ENCODE measurements at places on chromosomes 2 and 18.

GRCh38 chr2:65471409-65471808 lies 39.0 kb upstream of the SPRED2 start:
- DNase-seq, result no peak

DNA sequence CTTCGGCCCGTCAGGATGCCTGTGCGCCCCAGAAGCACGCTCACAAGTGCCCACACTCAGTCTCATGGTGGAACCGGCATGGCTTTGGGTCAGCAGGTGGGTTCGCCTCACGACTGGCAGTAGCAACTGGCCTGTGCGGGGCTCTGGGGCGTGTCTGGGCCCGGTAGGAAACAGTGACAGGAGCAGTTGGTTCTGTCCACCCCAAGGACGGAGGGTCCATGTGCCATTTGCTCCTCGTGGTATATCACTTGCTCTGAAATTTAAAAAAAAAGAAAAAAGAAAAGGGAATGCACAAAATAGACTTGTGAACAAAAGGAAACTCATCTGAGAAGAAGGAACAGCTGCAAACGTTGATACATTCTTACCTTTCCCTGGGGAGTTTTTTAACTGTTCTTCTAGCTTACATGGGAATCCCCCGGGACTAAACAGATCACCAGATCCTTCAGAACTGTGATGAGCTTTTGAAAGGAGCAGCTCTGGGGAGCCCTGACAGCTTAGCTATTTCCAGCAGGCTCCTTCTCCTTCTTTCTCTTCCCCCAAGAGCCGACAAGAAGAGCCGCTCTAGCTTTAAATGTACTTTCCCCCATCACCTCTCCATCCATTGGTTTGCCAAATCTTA lies 42.8 kb downstream of the TRAPPC12 start:
- no peak for DNase-seq

GRCh38 chr2:99977966-99978365 lies 164.4 kb downstream of the AFF3 start:
- no peak for DNase-seq

DNA sequence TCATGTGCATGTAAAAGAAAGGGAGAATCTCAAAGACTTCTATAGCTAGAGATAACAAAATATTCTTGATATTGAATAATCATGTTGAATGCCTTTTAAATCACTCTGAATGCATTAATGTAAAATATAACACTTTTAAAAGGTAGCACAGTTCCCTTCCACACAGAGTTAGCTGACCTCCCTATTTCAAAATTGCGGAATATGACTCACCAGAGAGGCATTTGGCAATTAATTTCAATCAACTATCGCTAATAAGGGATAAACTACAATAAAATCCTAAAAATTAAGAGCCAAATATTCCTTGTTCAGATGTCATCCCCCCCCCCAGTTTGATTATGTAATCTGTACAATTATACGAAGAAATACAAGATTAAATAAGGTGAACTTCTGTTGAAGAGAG lies 29.3 kb downstream of the ZC3H15 start:
- no peak for DNase-seq

DNA sequence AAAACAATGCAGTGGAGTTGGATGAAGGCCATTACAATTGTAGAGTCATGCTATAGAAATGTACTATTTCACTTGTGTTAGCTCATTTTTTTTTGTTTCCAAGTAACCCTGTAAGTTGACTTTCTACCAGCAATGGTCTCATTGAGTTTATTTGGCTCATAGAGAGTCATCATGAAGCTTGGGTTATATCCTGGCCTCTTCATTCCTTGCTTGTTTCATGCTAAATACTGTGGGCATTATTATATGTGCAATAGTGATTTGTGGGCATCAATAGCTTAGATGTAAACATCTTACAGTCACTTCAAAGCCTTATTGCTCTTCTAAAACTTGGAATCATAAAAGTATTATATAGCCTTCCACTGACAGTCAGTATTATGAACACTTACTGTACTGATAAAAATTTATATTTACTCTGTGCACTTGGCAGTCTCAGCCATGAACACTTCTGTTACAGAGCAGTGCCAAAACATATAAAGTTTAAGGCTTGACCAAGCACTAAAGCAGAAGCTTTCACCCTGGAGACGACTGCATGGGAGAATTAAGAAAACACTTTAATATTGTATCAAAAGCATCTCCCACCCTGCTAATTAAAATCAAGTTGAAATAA lies 751.2 kb downstream of the SATB2 start:
- DNase-seq, result no peak

DNA sequence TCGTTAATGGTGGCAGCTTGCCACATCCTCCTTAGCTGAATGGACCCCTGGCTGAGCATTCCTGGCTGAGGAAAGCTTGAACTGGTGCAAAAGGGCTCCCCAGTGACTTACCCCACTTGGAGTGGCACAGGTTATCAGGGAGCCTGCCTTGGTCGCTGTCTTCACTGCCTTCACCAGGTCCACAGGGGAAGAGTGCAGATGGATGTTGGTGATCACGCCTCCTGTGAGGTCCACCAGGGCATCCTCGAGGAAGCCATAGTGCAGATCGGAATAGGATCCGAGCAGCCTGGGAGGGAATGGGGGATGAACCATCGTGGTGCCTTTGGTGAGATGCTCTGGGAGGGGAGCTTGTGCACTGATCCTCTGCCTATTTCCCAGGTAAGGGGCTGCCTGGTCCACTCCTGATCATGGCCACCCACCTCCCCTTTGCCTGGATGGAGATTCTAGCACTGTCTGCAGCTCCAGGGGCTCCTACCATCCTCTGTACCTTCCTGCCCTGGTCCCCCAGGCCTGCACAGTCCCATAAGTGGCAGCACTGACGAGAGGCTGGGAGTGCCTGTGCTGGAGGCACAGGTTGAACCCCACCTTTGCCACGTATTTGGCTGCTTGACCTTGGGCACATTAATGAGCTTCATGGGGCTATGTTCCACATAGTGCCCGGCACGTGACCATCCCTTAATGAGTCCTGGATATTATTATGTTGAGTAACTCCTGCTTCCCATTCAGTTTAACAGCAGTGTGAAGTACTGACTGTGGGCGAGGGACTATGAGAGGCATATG lies 43.0 kb downstream of the CAPN13 start:
- no peak for DNase-seq

- no peak for DNase-seq
These were observed 34.6 kb downstream of the USP40 start for GRCh38 chr2:233531955-233532354.

DNA sequence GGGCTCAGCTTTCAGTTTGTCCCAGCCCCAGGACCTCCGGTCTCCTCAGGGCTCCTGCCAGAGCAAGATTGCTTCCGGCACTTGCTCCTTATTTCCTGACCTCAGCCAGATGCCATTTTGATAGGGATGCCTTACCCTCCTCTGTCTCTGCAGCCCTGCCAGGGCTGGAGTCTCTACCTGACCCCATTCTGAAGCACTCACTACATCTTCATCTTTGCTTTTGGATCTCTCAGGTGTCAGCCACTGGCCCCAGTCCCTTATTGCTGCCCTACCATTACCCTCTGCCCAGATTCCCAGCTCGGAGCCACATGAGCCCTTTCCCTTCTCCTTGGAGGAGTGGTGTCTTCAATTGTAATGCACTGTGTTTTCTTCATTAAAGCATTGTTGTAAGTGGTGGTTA lies 17.1 kb downstream of the OSBPL6 start:
- DNase-seq, result no peak

DNA sequence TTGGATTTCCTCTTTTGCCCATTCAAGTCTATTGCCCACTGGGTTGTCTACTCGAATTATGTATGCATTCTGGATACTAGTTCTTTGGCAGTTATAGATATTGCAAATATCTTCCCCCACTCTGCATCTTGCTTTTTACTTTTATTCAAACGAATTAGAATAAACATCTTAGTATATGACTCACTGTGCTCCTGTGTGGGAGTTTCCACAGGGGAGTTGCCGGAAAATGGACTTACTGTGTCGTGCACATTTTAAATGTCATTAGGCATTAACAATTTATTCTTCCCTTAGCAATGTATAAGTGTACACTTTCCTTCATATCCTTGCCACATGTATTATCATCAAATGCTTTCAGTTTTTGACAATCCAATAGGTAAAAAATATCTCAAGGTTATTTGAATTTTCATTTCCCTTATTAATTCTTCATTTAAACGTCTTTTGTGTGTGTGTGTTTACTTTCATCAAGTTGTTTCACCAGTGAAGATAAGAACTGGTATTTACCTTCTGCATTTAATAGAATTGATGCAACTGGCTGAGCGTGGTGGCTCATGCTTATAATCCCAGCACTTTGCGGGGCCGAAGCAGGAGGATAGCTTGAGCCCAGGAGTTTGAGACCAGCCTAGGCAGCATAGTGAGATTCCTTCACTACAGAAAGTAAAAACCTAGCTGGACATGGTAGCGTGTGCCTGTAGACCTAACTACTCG lies 4.6 kb upstream of the UGT1A5 start:
- DNase-seq, result no peak

DNA sequence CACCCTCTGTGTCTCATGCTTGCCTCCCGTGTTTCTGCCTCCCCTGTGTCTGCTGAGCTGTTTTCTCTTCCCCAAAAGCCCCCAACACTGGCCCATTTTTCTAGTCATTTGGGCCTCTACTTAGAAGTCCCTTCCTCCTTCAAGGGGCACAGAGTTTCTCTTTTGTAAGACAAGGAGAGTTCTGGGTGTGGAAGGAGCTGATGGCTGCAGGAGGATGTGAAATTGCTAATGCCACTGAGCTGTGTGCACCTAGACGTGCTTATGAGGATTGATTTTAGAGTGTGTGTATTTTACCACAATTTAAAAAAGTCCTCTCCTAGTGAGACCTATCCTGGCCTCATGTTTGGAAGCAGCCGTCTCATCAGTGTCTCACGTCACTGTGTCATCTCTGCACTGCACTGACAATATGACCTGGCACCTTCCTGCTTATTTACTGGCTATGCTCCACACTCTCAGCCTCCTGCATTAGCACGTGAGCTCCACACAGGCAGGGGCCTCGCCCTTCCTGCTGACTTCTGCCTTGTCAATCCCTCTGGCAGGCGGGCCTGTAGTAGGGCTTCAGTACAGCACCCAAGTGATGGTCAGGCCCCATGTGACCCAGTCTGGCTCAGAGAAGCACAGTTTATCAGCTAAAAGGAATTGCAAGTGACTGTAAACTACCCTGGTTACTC lies 8.0 kb upstream of the MBP start:
- no peak for DNase-seq

GRCh38 chr18:77129150-77129551 lies 3.4 kb downstream of the MBP start:
- DNase-seq, result peak; percentile 73

GRCh38 chr2:215658635-215659305 lies 222.9 kb upstream of the FN1 start:
- no peak for DNase-seq

DNA sequence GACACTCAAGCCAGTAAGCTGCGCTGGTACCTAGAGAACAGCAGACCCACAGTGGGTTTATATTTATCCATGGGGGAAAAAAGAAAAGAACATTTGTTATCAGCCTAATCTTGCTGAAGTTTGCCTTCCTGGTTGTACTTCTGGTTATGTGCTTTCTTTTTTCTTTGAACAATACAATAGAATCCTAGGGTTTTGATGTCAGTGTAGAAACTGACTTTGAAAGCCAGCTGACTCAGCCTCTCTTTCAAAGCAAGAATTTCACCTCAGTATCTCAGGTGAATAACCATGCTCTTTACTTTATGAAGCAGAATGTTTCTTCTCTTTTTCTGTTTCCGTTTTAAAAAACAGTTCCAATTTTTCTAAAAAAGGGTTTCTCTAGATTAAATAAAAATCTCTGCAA lies 78.4 kb downstream of the CD8B2 start:
- DNase-seq, result no peak

- no peak for DNase-seq
These were observed 36.3 kb downstream of the ACVR1C start for GRCh38 chr2:157592374-157592773.

- no peak for DNase-seq
These were observed 59.8 kb downstream of the MOGAT1 start for GRCh38 chr2:222731201-222731621.

GRCh38 chr2:74951211-74951754 lies 7.2 kb upstream of the POLE4 start:
- DNase-seq, result no peak

DNA sequence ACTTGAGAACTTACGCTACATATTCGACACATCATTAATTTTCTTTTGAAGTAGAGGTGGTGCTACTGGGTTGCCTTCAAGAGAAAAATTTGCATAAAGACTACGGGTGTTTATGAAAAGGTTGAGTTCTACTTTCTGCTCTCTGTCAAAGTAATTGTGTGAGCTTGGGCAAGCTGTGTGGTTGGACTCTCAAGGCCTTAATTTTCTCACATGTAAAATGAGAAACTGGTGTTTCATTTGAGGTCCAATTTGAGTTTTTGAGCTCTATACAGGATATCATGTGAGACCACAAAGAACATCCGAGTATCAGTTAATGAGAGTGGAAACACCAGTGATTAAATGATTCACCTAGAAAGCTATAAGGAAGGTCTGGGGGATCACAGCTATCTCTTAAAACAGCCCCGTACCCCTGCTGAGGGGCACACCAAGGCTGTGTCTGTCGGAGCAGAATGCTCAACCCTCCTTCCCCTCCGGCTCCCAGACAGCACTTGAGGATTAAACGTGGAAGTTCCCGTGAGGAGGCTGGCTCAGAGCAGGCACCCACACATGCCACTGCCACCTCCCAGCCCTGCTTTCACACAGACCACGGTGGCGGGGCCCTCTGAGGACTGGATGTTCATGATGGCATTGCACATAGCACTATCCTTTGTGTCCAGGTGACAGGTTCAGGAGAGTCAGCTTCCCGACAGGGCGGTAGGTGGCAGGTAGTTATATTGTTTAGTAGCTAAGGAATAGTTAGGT lies 191.8 kb downstream of the RNF144A start:
- no peak for DNase-seq

GRCh38 chr2:183927406-183928325 lies 670.7 kb upstream of the ZNF804A start:
- no peak for DNase-seq

DNA sequence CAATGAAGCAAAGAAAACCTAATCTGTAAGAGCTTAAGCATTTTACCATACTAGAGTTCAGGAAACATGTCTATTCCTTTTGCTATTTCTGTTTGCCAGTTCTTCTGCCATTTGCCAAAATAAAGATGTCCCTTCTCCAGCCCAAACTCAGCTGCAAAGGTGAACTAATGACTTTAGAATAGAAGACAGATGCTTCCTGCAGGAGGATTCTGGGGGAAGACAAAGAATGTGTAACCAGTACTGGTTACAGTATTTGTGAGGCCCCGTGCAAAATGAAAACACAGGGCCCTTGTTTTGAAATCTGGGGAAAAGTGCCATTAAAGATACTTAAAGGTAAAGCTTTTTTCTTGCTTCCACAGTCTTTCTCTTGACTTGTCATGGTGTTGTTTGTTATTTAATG lies 34.3 kb upstream of the MTX2 start:
- DNase-seq, result no peak

GRCh38 chr2:136828162-136828561 lies 62.8 kb downstream of the THSD7B start:
- DNase-seq, result no peak

GRCh38 chr2:55138014-55138881 lies 88.0 kb upstream of the RTN4 start:
- DNase-seq, result no peak

GRCh38 chr2:115036818-115037217 lies 594.4 kb downstream of the DPP10 start:
- DNase-seq, result no peak

Data from AG20443 (cell line).